ENCODE measurements at places on chromosomes 4 and X.

DNA sequence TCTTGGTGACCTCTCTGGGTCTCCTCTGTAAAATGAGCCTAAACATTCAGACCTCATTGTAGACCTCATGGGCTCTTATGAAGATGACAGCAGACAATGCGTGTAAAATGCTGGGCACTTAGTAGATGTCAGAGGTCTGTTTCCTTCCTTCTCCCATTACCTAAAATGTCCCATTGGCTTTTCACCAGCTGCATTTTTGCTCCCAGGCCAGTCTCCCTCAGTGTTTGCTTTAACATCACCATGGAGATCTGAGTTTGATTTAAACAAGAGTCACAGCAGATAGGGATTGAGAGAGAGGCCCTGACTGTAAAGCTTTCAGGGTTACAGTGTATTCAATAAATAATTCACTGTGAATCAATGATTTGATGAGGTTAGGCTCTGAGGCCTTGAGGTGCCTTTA lies 24.3 kb downstream of the PSAPL1 start:
- no peak for DNase-seq

- DNase-seq: no peak
Observed at GRCh38 chr4:93983140-93983539, 154.6 kb downstream of the ATOH1 start.

- no peak for DNase-seq
Observed at GRCh38 chr4:25129917-25130316, 30.3 kb downstream of the SEPSECS start.

- DNase-seq: no peak
Observed at GRCh38 chr4:13313856-13314255, 170.3 kb downstream of the RAB28 start.

GRCh38 chr4:110533940-110534339 lies 58.0 kb downstream of the ENPEP start:
- peak; percentile 87 for DNase-seq

DNA sequence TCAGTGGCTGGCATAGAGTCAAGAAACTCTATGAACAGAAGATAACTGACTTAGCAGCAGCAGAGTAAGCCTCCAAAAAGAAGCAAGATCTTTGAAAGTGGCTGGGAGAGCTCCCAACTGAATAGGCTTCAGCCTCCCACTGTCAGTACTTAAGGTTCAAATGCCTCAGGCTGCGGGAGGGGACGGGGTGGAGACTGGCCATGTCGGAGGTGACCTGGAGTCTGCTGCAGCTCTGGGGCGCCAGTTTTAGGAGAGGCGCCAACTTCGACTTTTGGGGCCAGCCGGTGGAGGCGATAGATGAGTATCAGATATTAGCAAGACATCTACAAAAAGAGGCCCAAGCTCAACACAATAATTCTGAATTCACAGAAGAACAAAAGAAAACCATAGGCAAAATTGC lies 67.3 kb downstream of the TMEM144 start:
- DNase-seq: no peak

- no peak for DNase-seq
Observed at GRCh38 chr4:7787681-7788141, 151.9 kb downstream of the AFAP1 start.

DNA sequence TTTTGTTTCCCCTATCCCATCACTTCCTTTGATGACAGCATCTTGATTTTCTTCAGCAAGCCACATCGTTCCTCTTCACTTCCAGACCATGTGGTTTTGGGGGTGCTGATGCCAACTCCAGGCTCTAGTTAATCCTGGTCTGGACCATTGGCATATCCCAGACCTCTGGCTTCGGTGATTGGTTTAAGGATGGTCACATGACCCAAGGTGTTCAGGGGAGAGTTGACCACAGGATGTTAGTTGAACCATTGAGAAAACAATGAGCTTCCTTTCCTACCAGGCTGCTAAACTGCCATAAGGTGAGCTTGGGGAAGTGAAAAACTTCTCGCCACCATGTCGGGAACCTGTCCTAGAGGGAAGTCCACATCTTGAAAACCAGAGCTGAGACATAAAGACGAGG lies 60.9 kb upstream of the TLR3 start:
- no peak for DNase-seq

- no peak for DNase-seq
Observed at GRCh38 chr4:38411092-38411491, 252.9 kb upstream of the KLF3 start.

- peak; percentile 73 for DNase-seq
Observed at GRCh38 chrX:28586981-28587551, at the start of gene IL1RAPL1. Gene IL1RAPL1 (plus strand): TSS chrX:28587446.

GRCh38 chrX:44952329-44953027 lies 79.5 kb downstream of the KDM6A start:
- no peak for DNase-seq

DNA sequence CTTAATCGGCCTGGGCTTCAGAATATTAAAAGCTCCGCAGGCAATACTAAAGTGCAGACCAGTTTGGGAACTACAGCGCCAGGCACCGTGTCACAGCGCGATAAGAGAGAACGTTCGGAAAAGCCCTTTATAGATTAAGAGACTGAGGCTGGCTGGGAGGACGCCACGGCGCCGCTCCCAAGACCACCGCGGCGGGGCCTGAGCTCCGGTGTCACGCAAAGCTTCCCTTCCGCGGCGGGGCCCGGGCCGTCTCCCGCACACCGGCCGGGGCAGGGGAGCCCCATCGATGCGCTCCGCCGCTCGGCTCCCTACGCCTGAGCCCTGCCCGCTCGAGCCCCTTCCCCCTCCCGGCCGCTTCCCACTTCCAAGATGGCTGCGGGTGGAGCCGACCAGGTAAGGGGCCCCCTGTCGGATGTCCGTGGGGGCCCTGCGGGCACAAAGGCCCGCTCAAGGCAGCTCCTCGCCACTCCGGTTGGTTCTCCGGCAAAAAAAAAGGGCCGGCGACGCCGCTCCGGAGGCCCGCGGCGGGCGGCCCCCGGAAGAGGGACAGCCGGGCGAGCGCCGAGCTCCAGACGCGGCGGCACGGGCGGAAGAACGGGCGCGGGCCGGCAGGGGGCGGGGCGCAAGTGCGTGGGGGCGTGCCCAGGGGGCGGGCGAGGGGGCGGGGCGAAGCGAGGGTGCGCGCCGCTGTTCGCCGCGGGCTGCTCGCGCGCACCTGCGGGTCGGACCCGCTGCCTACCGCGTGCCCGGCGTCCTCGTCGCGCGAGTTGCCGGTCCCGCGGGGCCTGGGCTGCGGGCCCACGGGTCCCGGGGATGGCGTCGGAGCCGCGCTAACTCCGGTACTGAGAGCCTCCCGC lies at the start of gene TBC1D14:
Gene TBC1D14 (plus strand): TSS at position 714 of the 857 bp plus-strand sequence. CDS start 13,564 bp downstream, outside the sequence.
- DNase-seq: peak; percentile 96

GRCh38 chr4:99079625-99080295 lies 8.8 kb downstream of the ADH5 start:
- DNase-seq: no peak

GRCh38 chr4:24668956-24669355 lies 84.6 kb upstream of the DHX15 start:
- DNase-seq: no peak
